ENCODE measurements at places on chromosomes 2 and 18.

DNA sequence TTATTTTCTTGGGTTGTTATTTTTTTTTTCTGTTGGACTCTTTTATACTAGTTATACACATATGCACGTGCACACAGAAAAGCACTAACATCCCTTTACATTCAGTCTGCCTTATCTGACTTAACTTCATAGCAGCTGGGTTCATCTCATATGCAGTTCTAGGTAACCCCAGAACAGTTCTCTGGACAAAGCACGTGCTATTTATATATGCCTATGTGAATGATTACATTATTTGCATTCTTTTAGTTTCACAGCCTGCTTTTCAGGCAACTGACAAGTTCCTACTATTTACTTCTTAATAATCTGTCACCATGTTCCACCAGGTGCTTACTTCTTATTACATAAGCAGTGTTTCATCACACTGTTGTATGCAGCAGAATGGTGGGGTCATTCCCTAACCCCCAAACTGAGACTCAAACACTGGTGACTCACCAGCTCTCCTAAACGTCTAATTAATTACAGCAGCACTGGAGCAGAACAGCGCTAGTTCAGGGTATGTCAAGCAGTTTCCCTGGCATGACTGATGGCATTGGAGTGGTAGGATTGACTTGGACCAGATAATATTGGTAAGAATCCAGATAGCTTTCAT lies 372.8 kb downstream of the CLIP4 start:
- peak; percentile 21 for DNase-seq

DNA sequence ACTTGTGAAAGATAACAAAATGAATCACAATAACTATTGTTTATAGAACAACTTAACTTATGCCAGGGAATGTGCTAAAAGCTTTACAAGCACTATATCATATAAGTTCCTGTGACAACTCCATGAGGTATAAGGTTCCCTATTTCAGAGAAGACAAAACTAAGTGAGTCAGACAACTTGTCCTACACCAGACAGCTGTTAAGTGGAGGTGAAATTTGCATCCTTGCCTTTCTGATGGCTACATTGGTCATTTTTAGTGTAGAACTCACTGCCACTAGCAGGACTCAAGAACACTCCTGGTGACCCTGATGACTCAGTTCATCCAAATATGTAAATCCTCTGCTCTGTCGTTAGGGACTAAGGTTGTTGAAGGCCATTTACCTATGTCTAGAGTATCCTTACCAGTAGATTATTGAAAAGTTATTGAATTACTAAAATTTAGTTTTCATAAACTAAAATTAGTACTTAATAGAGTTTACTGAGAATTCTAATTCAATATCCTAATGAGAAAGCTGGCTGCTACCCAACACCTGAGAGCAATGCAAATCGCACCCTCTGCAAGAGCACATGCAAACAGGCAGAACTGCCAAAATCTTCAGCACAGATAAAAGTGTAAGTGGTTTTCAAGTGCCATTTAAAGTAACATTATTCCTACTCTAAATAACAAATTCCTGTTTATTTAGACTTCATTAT lies 636.2 kb downstream of the NRXN1 start:
- DNase-seq, result peak; percentile 7

GRCh38 chr2:230234122-230234722 lies 8.7 kb downstream of the SP140 start:
- DNase-seq, result peak; percentile 32

GRCh38 chr18:75244351-75245313 lies 34.0 kb downstream of the TSHZ1 start:
- DNase-seq, result no peak

DNA sequence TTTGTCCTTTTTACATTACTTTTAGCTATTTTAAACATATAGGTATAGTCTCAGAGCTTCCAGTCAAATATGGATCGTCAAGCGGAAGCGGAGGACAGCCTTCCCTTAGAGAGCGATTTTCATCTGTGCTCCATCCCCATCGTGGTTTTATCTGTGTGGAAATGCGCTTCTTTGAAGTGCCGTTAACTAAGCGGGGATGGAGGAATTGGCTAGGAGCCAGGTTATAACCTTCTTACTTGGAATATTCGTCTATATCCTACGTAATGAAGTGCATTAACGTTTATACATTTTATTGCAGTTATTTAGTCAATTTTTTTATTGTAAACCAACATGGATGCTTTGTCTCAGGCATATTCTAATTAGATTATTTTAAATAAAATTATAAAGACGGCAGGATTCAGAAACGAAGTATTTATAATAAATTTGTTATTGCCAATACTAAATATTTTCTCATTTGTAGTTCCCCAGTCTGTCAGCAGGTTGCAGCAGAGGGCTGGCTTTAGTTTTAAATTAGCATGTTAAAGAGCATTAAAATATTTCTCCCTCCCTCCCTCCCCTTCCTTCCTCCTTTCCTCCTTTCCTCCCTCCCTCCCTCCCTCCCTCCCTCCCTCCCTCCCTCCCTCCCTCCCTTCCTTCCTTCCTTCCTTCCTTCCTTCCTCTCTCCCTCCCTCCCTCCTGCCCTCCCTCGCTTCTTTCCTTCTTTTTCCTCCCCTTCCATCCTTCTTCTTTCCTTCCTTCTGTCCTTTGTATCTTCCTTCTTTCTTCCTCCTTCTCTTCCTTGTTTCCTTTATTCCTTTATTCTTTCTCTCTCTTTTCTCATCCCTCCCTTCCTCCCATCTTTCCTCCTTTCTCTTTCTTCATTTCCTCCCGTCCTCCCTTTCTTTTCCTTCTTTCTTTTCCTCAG lies 80.6 kb upstream of the DOCK10 start:
- DNase-seq, result peak; percentile 30

DNA sequence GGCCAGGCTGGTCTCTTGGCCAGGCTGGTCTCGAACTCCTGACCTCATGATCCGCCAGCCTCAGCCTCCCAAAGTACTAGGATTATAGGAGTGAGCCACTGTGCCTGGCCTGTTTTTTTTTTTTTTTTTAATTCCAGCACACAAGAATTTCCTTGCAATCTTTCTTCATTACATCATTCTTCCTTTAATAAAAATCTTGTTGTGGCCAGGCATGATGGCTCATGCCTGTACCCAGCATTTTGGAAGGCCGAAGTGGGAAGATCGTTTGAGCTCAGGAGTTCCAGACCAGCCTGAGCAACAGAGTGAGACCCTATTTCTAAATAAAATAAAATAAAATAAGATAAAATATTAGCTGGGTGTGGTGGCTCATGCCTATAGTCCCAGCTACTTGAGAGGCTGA lies 21.4 kb upstream of the PLEKHM3 start:
- no peak for DNase-seq

DNA sequence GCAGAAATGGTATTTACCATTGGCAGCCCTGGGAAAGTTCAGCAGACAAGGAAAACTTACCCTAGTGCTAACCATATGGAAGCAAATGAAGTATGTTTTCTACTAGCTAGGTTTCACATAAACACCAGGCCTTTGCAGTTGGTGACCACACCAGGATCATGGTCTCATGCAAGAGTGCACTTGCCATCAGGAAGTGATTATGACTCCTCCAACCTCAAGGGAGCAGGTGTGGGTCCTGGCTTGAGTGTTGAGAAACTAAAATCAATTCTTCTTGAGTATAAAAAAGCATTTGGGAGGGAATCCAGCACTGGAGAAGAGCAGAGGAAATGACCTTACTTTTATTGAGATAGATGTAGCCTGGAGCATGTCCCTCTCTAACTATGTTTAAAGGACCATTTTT lies 56.8 kb upstream of the SPAG16 start:
- DNase-seq, result peak; percentile 95

- no peak for DNase-seq
These were observed 5.6 kb upstream of the CHMP1B start for GRCh38 chr18:11845654-11846053.

- no peak for DNase-seq
These were observed 164.5 kb downstream of the PTH2R start for GRCh38 chr2:208570851-208571763.

- no peak for DNase-seq
These were observed 1.6 kb downstream of the LRATD1 start for GRCh38 chr2:14634182-14634488.

GRCh38 chr2:157830266-157830665 lies 45.9 kb downstream of the ACVR1 start:
- DNase-seq, result no peak
